ENCODE measurements at places on chromosomes 16 and 17. TPM values are rescaled to one million over a fixed set of nuclear protein-coding genes. Genes with fewer than 3 reads are reported as not detected.
A peak's percentile ranks its signal among the peaks of the same experiment; 100 is the strongest.

GRCh38 chr17:31926100-31926729 is 10.6 kb upstream of the SUZ12 start:
- H3K4me1 ChIP-seq: no peaks in the 10 kb centered on the region
- no peak overlapping the region for H3K27ac ChIP-seq
- no peak overlapping the region for H3K4me3 ChIP-seq
- H3K27me3 ChIP-seq: no peaks in the 10 kb centered on the region

- peak; percentile 76 for DNase-seq
- H3K27me3 ChIP-seq: no peaks in the 10 kb centered on the region
- H3K4me3 ChIP-seq: peak overlapping the region; percentile 38
- peaks cover 13% of the 10 kb centered on the region for H3K4me1 ChIP-seq
Observed at GRCh38 chr16:19883966-19884485, 622 bp downstream of the GPRC5B start.

- H3K4me3 ChIP-seq: peak overlapping the region; percentile 87
- no peak for DNase-seq
- no peaks in the 10 kb centered on the region for H3K36me3 ChIP-seq
Observed at GRCh38 chr17:42798011-42798382, 507 bp downstream of the COA3 start.

DNA sequence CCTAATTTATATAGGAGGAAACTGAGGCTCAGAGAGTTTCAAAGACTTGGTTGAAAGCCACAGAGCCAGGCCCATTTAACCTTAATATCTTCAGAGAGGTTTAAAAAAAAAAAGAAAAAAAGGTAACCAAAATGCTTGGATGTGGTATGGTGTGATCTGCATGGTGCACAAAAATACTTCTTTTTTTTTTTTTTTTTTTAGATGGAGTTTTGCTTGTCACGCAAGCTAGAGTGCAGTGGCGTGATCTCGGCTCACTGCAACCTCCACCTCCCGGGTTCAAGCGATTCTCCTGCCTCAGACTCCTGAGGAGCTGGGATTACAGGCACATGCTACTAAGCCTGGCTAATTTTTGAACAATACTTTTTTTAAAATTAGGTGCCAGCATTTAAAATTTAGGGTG is 101.8 kb downstream of the XYLT1 start:
- no peak overlapping the region for H3K4me3 ChIP-seq
- H3K36me3 ChIP-seq: no peaks in the 10 kb centered on the region
- no peaks in the 10 kb centered on the region for H3K27me3 ChIP-seq
- no peak for DNase-seq

DNA sequence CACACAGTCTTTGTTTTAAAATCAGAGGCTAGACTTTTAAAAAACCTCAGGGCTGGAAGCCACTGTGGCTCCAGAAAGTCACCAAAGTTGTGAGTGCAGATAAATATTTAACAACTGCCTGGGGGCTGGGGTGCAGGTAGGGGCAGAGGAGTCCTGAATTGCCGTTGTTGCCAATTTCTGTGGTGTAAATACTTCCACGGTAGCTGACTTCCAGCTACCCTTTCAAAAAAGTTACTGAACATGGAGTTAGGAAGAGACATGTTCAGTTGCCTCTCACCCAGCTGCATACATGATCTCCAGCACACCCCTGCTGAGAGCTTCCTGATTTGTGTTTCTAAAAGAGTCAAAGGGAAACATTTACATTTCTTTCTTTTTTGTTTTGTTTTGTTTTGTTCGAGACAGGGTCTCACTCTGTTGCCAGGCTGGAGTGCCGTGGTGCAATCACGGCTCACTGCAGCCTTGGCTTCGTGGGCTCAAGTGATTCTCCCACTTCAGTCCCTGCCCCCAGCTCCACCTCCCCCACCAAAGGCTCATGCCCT is 58.7 kb downstream of the PLXDC1 start:
- H3K36me3 ChIP-seq: no peaks in the 10 kb centered on the region
- no peaks in the 10 kb centered on the region for H3K4me1 ChIP-seq
- no peaks in the 10 kb centered on the region for H3K27me3 ChIP-seq
- no peak overlapping the region for H3K4me3 ChIP-seq
- DNase-seq: no peak

DNA sequence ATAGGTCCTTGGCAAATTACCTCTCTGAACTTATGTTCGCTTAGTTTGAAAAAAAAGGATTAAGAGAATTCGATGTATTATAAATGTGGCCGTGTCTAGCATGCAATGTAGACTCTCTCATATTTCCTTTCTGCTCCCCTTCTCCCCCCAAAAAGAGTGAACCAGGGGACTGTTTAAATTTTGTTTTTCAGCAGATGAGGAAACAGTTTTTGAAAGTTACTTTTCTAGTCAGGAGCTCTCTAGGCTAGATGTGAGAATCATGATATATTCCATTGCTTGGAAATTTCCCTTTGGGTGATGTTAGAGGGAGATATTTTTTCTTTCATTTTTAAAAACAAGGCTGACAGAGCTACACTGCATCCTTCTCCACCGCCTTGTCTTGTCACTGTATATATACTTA is 1.1 kb upstream of the CDC27 start:
- H3K27me3 ChIP-seq: no peaks in the 10 kb centered on the region
- no peak for DNase-seq
- H3K27ac ChIP-seq: no peak overlapping the region

- no peaks in the 10 kb centered on the region for H3K27me3 ChIP-seq
- H3K27ac ChIP-seq: no peak overlapping the region
- no peak overlapping the region for H3K4me3 ChIP-seq
- DNase-seq: no peak
- no peaks in the 10 kb centered on the region for H3K36me3 ChIP-seq
- H3K4me1 ChIP-seq: no peaks in the 10 kb centered on the region
Observed at GRCh38 chr16:1258225-1258600, 2.3 kb downstream of the TPSD1 start.

DNA sequence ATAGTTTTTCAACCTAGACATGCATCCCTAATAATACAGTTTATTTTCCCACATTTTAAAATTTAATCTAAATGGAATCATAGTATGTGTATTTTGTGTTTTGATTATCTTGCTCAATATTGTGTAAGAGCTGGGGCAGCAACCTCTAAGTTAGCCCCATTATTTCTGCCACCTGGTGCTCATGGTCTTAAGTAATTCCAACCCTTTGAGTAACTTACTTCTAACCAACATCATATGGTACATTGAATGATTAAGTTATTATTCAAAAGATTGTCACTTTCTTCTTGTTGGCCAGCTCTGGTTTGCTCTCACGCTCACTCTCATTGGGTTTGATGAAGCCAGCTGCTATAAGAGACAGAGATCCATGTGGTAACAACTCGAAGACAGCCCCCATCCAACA is 3.9 kb upstream of the KRTAP4-3 start:
- H3K27ac ChIP-seq: no peak overlapping the region
- H3K27me3 ChIP-seq: no peaks in the 10 kb centered on the region
- no peak for DNase-seq
- H3K36me3 ChIP-seq: no peaks in the 10 kb centered on the region
- no peak overlapping the region for H3K4me3 ChIP-seq

DNA sequence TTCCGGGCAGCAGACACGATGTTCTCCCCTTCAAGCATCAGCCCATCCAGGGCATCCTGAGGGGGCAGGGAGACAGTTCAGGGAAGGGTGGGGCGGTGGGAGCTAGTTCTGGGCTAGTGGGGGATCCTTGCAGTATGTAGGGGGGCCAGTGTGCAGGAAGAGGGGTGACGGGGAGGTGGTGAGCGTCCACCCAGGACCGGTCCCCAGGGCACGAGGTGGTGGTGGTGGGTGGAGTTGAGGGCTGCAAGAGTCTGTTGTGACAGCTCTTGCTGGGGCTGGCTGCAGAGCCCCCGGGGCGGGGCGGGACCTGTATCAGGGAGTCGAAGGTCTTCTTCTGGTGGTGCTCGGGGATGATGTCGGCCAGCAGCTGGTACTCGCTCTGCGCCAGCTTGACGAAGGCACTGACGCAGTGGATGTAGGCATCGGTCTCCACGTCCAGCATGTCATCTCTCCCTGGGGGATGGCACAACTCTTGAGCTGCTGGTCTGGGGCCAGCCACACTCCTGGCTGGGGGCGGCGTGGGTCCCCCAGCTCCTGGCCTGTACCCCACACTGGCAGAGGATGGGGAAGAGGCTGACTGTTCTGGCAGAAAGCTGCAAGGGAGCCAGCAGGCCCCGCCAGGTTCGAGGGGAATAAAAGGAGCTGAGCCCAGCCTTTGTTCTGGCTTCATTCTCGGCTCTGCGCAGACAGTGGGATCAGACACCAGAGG is 10.0 kb downstream of the ZACN start:
- no peaks in the 10 kb centered on the region for H3K36me3 ChIP-seq
- no peak for DNase-seq

ZFP3 gene
- 1.9 TPM for polyA plus RNA-seq

MYH8 gene
- not detected for polyA plus RNA-seq

PRR35 gene
- polyA plus RNA-seq: 0.38 TPM

GINS2 gene
- 0.76 TPM for polyA plus RNA-seq

BCAR1 gene
- polyA plus RNA-seq: 60.1 TPM

NHLRC4 gene
- polyA plus RNA-seq: 0.05 TPM
